ENCODE measurements at places on chromosomes 11 and 22. TPM values are rescaled to one million over a fixed set of nuclear protein-coding genes. Genes with fewer than 3 reads are reported as not detected.
A peak's percentile ranks its signal among the peaks of the same experiment; 100 is the strongest.

IL17REL gene
- polyA plus RNA-seq: 0.08 TPM

OR10A2 gene
- not detected for polyA plus RNA-seq

MMP10 gene
- polyA plus RNA-seq: 0.45 TPM

OR2AG1 gene
- polyA plus RNA-seq: 0.05 TPM

CTR9 gene
- 61.3 TPM for polyA plus RNA-seq

GRCh38 chr11:59899532-59899931, 20.9 kb downstream of the OOSP3 start:
- DNase-seq: no peak

- DNase-seq: no peak
Measured at GRCh38 chr11:78217650-78218541, 29.2 kb downstream of the USP35 start.

- no peak for DNase-seq
Measured at GRCh38 chr22:31897842-31898805, 46.2 kb upstream of the YWHAH start.

- DNase-seq: peak; percentile 2
Measured at GRCh38 chr11:25183411-25183810, 686.6 kb downstream of the LUZP2 start.

DNA sequence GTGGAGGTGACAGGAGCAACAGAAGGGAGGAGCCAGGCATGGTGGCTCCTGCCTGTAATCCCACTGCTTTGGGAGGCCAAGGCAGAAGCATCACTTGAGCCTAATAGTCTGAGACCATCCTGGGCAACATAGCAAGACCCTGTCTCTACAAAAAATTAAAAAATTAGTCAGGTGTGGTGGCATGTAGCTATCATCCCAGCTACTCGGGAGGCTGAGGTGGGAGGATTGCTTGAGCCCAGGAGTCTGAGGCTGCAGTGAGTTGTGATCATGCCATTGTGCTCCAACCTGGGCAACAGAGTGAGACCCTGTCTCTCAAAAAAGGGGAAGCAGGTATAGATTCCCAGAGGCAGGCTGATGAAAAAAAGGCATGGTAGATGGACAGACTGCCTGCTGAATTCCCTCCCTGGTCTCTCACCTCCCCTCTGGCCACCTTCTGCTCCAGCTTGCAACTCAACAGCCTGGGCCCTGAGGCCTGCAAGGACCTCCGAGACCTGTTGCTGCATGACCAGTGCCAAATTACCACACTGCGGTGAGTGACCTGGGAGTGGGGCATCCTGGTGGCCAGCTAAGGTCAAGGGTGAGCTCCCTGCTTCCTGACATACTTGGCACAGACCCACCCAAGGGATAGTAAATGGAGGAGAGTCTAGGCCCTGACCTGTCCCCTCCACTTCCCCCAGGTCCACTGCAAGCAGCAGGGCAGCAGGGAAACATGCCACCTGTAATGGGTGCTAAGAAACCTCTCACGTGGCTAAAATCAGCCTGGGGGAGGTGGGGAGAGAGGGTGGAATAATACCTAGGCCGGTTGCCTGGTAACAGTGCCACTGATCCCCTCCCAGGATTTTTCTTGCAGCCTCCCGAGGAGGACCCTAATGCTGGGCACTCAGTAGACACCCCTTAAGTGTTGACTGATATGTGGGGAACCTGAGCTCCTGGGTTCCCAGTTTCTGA, 4.3 kb upstream of the NHERF4 start:
- DNase-seq: no peak

- no peak for DNase-seq
Measured at GRCh38 chr22:43497956-43498855, 86.4 kb downstream of the MPPED1 start.

DNA sequence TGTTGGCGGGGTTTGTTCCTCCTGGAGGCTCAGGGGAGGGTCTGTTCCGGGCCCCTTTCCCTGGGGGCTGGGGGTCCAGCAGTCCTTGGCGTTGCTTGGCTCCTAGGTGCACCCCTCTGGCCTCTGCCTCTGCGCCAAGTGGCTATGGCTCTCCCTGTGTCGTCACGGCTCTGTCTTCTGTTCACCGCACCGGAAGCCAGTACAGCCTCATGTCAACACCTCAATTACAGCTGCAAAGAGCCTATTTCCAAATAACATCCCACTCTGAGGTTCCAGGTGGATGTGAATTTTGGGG, 64.8 kb downstream of the CELSR1 start:
- DNase-seq: no peak

All from right lung (tissue), 10 donors.